ENCODE measurements at places on chromosomes 13 and 19. TPM values are rescaled to one million over a fixed set of nuclear protein-coding genes. Genes with fewer than 3 reads are reported as not detected.

Gene URAD
- not detected for total RNA-seq

Gene FFAR2
- not detected for total RNA-seq

DNA sequence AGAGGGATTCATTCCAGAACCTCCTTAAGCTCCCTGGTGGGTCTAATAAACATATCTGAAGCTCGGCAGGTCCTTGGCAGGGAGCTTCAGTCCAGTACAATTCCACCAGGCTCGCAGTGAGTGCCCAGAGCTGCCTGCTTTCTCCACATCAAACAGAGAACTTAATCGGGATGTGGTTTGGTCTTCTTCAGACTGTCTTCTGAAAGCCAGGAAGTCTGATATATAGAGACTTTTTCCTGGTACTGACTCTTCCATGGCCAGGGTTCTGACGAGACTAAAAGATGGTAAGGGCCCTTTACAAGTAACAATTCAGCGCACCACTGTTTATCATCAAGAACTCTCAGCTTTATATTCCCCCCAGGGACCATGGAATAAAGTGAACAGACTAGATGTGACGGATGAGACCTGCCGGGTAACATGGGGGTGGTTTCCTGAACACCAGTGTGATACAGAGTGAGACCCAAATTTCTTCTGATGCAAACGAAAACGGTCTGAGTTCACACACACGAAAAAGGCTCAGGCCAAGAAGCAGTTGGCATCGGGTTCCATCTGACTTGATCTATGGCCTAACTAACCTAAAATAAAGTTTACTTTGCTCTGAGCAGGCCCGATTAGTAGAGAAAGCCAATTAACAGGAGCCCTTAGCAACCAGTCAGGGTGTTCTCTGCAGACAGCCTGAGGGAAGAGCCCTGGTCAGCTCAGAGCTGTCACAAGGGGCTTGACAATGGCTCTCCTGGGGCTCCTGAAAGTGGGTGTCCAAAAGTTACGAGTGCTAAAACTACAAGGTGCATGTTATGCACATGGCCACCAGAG is 29.0 kb downstream of the RANBP3 start:
- H3K4me1 ChIP-seq = peaks cover 10% of the 10 kb centered on the region
- no peak overlapping the region for H3K4me3 ChIP-seq
- DNase-seq = no peak
- peak overlapping the region; percentile 78 for H3K27ac ChIP-seq

DNA sequence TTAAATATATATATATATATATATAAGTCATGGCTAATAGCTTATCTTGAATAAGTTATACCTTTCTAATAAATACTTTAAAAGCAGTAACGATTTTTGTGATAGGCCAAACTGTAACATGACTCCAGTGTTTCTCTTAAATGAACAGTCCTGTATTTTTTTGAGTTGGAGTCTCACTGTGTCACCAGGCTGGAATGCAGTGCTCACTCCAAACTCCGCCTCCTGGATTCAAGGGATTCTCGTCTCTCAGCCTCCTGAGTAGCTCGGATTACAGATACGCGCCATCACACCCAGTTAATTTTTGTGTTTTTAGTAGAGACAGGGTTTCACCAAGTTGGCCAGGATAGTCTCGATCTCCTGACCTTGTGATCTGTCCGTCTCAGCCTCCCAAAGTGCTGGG is 814.2 kb upstream of the SLITRK5 start:
- H3K36me3 ChIP-seq = no peaks in the 10 kb centered on the region
- H3K4me1 ChIP-seq = no peaks in the 10 kb centered on the region
- no peak overlapping the region for H3K4me3 ChIP-seq

- no peak for DNase-seq
- no peak overlapping the region for H3K27ac ChIP-seq
- no peaks in the 10 kb centered on the region for H3K36me3 ChIP-seq
- no peaks in the 10 kb centered on the region for H3K4me1 ChIP-seq
Measured at GRCh38 chr19:33946535-33947264, 150.0 kb downstream of the KCTD15 start.

Gene RNF17
- 0.28 TPM for total RNA-seq

DNA sequence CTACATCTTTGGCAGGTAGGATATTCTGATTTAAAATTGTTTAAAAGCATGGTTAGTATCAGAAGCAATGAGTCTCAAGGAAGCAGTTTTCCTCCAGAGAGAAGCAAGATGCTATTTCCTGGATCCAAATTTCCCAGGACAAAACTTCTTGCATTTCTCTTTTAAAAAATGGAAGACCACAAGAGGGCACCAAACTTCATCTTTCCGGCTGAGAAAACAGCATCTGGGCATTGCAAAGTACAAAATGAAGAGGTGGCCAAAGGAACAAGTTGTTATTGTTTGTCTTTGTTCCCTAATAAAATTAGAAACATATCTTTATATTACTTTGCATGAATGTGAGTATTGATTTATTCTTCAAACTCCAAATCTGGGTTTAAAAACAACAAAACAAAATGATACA is 60.0 kb upstream of the LRCH1 start:
- no peaks in the 10 kb centered on the region for H3K36me3 ChIP-seq
- no peak overlapping the region for H3K4me3 ChIP-seq
- DNase-seq = no peak
- H3K27me3 ChIP-seq = no peaks in the 10 kb centered on the region
- no peaks in the 10 kb centered on the region for H3K4me1 ChIP-seq

Gene SHD
- not detected for total RNA-seq

Gene ATP4B
- 0.28 TPM for total RNA-seq

Gene ZNF726
- 0.70 TPM for total RNA-seq

GRCh38 chr13:112447761-112448603 is 71.8 kb downstream of the SPACA7 start:
- no peak overlapping the region for H3K4me3 ChIP-seq
- no peak overlapping the region for H3K27ac ChIP-seq
- DNase-seq = no peak

- DNase-seq = peak; percentile 74
- H3K4me3 ChIP-seq = peak overlapping the region; percentile 37
- peak overlapping the region; percentile 61 for H3K27ac ChIP-seq
- no peaks in the 10 kb centered on the region for H3K27me3 ChIP-seq
Measured at GRCh38 chr19:2494447-2495129, 18.7 kb downstream of the GADD45B start.

Gene PDE4A
- total RNA-seq = 3.2 TPM

- no peak overlapping the region for H3K27ac ChIP-seq
- H3K36me3 ChIP-seq = no peaks in the 10 kb centered on the region
- DNase-seq = no peak
- H3K4me3 ChIP-seq = no peak overlapping the region
- no peaks in the 10 kb centered on the region for H3K4me1 ChIP-seq
- no peaks in the 10 kb centered on the region for H3K27me3 ChIP-seq
Measured at GRCh38 chr13:31967155-31967554, 64.4 kb upstream of the FRY start.

DNA sequence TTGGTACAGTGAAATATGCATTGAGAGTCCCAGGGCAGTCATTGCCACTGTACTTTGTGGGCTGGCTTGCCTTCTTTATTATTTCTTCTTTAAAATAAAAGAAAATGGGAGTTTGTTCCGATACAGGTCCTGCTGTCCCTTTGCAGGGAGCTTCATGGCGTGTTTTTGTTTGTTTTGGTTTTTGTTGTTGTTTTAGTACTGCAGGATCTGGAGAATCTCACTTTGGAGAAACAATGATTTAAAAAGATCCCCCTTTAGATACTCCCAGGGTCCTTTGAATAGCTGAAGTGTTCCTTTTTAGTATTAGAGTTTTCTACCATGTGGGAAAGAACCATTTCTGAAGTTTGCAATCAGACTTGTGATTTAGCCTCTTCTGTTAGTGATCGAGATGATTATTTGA is 11.1 kb downstream of the CHAF1A start:
- no peaks in the 10 kb centered on the region for H3K27me3 ChIP-seq
- H3K4me1 ChIP-seq = no peaks in the 10 kb centered on the region
- no peak overlapping the region for H3K4me3 ChIP-seq
- DNase-seq = no peak

Gene MEF2B
- total RNA-seq = 0.55 TPM

DNA sequence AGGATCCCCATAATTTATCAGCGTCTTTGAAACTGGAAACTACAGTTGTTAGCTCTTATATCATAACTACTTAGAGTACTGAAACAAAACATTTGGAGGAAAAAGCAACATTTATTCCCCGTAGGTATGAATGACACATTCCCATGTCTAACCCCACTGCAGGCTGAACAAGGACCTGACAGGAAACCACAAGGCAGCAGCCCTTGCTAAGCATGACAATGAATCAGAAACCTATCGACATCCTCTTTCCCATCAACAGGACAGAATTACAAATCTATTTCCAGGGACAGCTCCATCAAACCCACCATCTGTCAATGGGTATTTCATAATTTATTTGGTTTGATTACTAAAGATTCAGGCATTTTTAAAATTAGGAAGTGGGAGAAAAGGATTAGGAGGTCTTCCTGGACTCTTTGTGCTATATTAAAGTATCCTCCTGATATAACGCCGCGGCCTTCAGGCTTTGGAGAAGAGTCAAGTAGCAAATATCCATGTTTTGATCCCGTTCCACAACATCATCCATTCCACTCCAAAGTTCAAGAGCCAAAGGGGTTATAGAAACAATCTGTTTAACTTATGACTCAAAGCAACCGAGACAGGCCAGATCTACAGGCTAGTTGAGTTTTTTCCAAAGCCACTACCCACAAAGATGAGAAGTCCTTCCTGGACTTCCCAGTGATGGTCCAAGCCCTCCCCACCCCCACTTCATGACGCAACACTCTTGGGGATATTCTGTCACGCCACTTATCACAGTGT is 51.1 kb downstream of the FAM216B start:
- H3K4me3 ChIP-seq = no peak overlapping the region
- H3K27me3 ChIP-seq = no peaks in the 10 kb centered on the region
- DNase-seq = peak; percentile 19
- no peaks in the 10 kb centered on the region for H3K4me1 ChIP-seq
- no peaks in the 10 kb centered on the region for H3K36me3 ChIP-seq
- no peak overlapping the region for H3K27ac ChIP-seq

- DNase-seq = no peak
- H3K27me3 ChIP-seq = no peaks in the 10 kb centered on the region
- no peaks in the 10 kb centered on the region for H3K36me3 ChIP-seq
- H3K27ac ChIP-seq = no peak overlapping the region
Measured at GRCh38 chr19:41886761-41887710, 4.1 kb downstream of the ARHGEF1 start.

- no peaks in the 10 kb centered on the region for H3K36me3 ChIP-seq
- DNase-seq = peak; percentile 48
- peaks cover 17% of the 10 kb centered on the region for H3K4me1 ChIP-seq
- H3K27me3 ChIP-seq = no peaks in the 10 kb centered on the region
- H3K4me3 ChIP-seq = peak overlapping the region; percentile 83
Measured at GRCh38 chr19:45469945-45470761, 2.4 kb downstream of the FOSB start.

- H3K36me3 ChIP-seq = no peaks in the 10 kb centered on the region
- no peak overlapping the region for H3K4me3 ChIP-seq
- no peak overlapping the region for H3K27ac ChIP-seq
Measured at GRCh38 chr13:114054830-114055439, 77.5 kb downstream of the RASA3 start.

DNA sequence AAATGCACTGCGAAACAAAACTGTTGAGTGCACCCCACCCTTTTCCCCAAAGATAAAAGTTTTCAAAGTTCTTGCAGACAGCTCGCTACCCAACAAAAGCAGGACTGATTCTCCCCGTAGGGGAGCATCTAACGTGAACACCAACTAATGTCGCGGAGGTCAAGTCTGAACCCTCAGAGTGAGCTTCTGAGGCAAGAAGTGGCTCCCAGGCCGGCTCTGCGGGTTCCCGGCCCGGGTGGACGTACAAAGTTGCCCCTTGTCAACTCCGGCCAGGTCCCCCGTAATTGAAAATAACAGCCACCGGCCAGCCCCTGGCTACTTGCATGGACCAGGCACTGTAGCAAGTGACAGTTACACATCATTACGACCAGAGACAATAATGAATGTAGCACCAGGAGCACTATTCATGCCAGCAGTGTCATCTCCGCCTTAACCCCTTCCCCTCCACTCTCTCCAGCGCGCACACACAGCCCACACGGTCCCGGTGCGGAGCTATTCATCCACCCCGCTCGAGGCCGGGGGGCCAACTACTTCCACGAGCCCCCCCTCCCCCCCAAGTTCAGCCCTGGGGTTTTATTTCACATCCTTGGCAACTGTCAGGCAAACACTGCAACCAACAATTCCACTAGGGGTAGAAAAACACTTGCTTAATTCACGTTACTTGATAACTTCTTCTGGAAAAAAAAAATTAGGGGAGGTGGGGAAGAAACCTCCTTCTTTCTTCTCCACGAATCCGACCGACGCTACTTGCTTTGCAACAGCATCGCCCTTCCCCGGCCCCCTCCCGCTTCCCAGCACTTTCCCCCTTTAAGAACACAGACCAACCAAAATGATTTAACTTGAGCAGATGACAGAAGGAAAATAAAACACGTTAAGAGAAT is 1.2 kb downstream of the KLF12 start:
- H3K27ac ChIP-seq = peak overlapping the region; percentile 87
- H3K4me1 ChIP-seq = no peaks in the 10 kb centered on the region
- DNase-seq = peak; percentile 24
- H3K36me3 ChIP-seq = no peaks in the 10 kb centered on the region
- no peaks in the 10 kb centered on the region for H3K27me3 ChIP-seq

Gene CYP2F1
- total RNA-seq = not detected
